Cardiac muscle cell (in vitro differentiated cells and primary cell): ENCODE measurements at places on chromosomes 1 and 21. TPM values are rescaled to one million over a fixed set of nuclear protein-coding genes. Genes with fewer than 3 reads are reported as not detected.

TTC39A gene
- 8.1 and 11.4 TPM in 2 replicates for polyA plus RNA-seq

ASTN1 gene
- 9.3 and 18.4 TPM in 2 replicates for polyA plus RNA-seq

TNFRSF14 gene
- 0.75 TPM in 1 of 2 replicates, not detected in the other for polyA plus RNA-seq

ALX3 gene
- polyA plus RNA-seq = not detected in 2 replicates

RPAP2 gene
- 24.0 and 27.9 TPM in 2 replicates for polyA plus RNA-seq

DNA sequence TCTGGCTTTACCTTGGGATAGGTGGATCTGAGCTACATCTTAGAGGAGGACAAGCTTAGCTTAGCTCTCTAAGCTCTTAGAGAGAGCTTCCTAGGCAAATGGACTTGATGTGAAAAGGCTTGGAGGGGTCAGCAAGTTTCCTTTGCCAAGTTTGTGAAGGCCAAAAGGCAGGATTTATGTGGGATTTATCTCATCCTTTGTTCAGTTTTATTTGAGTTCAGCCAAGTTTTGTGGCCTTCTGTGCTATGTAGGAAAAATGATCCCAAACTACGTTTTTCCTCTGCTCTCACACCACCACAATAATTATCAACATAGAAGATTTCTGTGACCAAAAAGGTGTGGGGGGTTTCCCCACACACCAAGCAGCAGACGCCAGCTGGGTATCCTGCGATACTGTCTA lies 26.0 kb upstream of the RNF11 start:
- no peak for DNase-seq

- DNase-seq = no peak
Measured at GRCh38 chr1:25622531-25622930, 5.9 kb downstream of the MAN1C1 start.

DNA sequence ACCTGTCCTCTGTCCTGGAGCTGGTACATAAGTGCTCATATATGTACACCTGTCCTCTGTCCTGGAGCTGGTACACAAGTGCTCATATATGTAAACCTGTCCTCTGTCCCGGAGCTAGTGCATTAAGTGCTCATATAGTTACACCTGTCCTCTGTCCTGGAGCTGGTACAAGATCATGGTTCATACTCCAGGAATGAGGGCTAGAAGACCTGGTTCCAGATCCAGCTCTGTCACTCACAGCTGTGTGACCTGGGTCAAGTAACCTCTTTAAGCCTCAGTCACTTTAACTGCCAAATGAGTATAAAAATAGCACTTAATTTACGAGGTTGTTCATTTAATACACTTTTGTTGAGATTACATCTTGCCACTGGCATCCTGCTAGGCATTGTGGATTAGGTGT lies 28.0 kb downstream of the SMYD3 start:
- no peak for DNase-seq

DNA sequence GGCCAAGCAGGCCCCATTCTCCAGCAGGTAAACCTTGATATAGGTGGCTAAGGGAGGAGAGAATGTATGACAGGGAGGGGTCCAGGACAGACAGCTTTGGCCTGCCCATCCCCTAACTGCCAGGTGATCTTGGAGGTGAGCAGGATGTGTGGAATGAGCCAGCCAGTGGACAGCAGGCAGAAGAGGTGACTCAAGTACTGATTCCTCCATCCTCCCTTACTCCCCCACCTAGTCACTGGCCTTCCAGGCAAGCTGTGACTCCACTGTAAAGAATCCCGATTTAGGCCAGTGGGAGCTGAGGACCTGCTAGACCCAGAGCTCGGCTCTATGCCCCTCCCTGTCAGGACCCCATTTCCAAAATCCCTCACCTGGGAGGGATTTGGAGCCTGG lies 36.6 kb downstream of the RIMS3 start:
- no peak for DNase-seq

- peak; percentile 79 for DNase-seq
Measured at GRCh38 chr1:179217943-179218507, 11.5 kb downstream of the ABL2 start.

DNA sequence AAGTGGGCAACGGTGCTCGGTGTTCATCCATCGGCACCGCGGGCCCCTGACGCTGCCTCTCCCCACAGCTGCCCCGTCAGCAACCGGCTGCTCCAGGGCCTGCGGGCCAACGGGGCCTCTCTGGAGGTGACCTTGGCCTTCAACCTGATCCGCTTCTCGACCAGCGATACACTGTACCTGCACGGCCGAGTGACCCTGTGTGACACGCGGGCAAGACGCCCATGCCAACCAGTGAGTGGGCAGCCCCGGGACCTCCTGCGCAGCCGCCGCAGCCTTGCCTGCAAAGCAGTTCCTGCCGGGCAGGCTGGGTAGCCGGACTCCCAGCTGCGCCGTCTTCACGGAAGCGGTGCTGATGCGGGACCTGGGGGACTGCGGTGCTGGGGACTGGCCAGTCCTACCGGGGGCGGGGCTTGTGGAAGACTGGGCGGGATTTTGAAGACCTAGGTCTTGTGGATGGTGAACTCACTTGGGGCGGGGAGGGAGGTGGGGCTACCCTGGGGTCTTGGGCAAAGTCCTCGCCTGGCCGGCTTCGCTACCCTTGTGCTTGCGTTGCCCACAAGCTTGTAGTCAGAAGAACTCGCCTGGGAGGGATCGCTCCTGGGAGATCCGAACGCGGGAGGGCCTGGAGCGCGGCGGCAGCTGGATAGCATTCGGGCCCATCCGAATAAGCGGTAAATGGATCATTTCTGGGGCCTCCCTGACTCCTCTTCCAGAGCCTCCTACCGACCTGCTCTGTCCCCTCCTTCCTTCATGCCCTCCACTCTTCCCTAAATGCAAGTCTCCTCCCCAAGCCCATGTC lies 8.8 kb upstream of the CEP85 start:
- DNase-seq = peak; percentile 89

DNA sequence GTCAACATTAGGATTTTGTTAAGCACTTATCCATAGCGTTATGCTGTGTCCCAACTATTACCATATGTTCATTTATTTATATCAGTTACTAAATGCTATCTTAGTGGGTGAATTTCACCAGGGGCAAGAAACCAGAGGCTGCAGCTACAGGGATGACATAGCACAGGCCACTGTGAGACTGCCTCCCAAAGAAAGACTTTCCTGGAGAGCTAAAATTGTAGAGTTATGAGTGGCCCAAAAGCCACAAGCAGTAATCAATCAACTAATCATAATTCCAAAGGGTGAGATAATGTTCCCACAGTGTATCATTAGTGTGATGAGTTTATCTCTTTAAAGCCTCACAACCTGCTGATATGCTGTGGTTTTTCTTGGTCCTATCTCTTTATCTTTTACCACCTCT lies 3.8 kb upstream of the TGFB2 start:
- no peak for DNase-seq

DNA sequence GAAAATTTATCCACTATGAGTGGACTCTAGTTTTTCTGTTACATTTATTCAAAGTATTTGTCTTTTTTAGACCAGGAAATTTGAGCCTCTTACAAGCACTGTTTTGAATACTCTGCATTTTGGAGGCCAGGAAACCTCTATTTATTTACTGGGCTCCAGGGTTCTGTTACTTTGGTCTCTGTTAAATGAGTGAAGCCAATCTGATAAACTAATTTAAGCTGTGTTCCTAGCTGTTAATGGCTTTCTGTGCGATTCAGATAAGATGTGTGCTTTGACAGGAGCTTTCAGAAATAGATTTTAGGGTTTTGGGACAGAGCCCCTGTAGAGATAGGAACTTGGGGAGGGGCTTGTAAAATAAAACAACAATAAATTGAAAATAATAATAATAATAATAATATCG lies 23.9 kb downstream of the ACKR1 start:
- DNase-seq = no peak

GRCh38 chr1:91891969-91892368 lies 6.0 kb upstream of the TGFBR3 start:
- no peak for DNase-seq

GRCh38 chr21:37071561-37072273 lies 1.2 kb downstream of the PIGP start:
- peak; percentile 81 for DNase-seq

- DNase-seq = no peak
Measured at GRCh38 chr1:99173900-99174299, 90.4 kb upstream of the PLPPR4 start.

- peak; percentile 71 for DNase-seq
Measured at GRCh38 chr1:227934476-227935313, 13.0 kb downstream of the WNT9A start.
